Inflammatory macrophage treated with lipopolysaccharide for 1 hour (primary cell): ENCODE measurements at places on chromosomes 13 and 19.

GRCh38 chr13:29497137-29497654 is 98.3 kb downstream of the SLC7A1 start:
- no peak for DNase-seq

- DNase-seq = no peak
These were observed 1.1 kb downstream of the IGFLR1 start for GRCh38 chr19:35741203-35741515.

DNA sequence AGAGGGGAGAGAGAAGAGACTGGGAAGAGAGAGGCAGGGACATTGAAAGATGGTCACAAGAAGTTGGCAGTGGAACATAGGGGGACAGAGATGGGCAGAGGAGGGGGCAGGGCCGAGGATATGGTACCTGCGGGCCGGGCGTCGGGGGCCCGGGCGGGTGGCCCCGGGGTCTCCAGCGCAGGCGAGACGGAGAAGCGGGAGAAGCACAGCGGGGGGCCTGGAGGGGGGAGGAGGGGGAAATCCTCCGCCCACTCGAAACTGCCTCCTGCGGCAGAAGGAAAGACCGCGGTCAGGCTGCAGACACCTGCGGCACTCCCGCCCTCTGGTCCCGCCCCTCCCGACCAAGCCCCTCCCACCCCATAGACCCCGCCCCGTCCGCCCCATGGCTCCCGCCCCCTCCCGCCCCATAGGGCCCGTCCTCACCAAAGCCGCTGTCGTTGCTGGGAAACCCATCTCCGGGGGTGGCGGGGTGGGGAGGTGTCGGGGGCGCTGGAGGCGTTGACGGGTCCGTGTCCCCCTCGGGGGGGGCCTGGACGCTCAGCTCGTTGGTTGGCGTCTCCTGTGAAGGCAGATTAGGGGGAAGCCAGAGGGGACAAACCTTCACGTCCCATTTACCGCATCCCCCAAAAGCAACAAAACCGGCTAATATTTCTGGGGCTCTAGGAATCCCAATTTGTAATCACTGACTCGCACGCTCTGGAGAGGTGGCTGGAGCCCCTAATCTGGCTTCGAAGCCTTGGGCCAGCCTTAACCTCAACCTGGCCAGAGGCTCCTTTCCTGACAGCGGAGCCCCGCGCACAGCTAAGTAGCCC is 20.4 kb downstream of the LMTK3 start:
- DNase-seq = peak; percentile 37

GRCh38 chr13:105007166-105007808 is 1528.2 kb downstream of the EFNB2 start:
- no peak for DNase-seq

DNA sequence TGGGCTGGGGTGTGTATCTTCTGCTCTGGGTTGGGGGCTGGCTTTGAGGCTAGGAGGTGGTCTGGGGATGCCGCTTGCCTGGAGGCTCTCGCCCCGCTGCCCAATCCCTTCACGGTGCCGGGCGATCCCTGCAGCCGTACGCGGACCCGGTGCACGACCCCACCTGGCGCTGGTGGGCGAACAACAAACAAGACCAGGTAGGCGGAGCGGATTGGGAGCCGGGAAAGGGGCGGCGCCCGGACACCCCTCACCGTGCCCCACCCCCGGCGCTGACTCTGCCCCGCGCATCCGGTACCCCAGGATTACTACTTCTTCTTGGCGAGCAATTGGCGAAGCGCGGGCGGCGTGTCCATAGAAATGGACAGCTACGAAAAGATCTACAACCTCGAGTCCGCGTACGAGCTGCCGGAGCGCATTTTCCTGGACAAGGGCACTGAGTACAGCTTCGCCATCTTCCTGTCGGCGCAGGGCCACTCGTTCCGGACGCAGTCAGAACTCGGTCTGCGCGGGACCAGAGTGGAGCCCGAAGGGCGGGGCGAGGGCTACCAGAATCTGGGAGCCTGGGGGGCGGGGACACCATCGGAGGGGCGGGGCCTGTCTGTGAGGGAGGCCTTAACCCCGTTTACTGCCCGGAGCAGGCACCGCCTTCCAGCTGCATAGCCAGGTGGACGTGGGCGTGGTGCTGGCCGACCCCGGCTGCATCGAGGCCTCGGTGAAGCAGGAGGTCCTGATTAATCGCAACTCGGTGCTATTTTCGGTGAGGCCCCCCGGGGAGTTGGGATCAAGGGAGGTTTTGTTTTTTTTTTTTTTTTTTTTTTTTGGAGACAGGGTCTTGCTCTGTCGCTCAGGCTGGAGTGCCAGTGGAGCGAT is 12.1 kb upstream of the PSMD8 start:
- DNase-seq = peak; percentile 91

GRCh38 chr13:90533866-90534265 is 813.6 kb upstream of the MIR17HG start:
- no peak for DNase-seq

GRCh38 chr19:50882188-50882587 is 8.9 kb downstream of the KLK2 start:
- DNase-seq = no peak

GRCh38 chr19:16446724-16447368 is 24.9 kb downstream of the EPS15L1 start:
- peak; percentile 75 for DNase-seq

DNA sequence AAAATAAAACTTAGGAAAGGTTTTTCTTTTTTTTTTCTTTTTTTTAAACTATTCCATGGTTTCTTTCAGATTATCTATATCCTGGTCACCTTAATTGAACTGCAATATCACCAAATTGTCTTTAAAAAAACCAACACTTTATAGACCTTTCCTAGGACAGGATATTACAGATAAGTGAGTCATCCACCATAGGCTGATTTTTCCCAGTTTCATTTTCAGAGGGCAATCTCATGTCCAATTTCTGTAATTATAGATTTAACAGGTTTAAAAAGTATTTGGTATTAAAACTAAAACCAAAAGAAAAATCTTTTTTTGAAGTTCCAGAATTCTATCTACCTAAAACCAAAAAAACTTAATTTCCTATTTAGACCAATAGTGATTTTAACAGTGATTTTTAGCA is 13.2 kb downstream of the SPART start:
- peak; percentile 57 for DNase-seq

- DNase-seq = peak; percentile 65
These were observed 56.8 kb downstream of the TNFSF13B start for GRCh38 chr13:108326309-108326708.

- DNase-seq = no peak
These were observed 836 bp upstream of the BST2 start for GRCh38 chr19:17406046-17406886.

GRCh38 chr19:17385878-17386611 is 8.0 kb downstream of the CCDC194 start:
- DNase-seq = peak; percentile 71

DNA sequence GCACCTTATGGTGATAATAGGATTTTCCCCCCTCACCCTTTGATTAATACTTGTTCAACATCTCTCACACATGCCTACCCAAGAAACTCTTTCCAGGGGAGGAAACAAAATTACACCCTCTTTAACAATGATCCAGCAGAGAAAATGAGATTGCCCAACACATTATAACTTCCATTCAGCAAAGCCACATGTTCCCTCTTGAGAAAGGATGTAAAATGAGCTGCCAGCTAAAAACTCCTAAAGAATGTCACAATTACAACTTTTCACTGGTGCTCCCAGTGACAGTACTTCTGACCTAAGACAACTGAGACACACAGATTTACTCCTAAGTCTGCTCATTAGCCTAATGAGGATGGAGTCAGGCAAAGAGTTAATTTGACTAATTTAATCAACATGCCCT is 621.4 kb downstream of the DIAPH3 start:
- no peak for DNase-seq

- peak; percentile 88 for DNase-seq
These were observed 4.3 kb downstream of the ZGLP1 start for GRCh38 chr19:10305139-10305806.

- DNase-seq = no peak
These were observed 93.8 kb upstream of the FGF14 start for GRCh38 chr13:102495663-102496062.

- no peak for DNase-seq
These were observed 94.6 kb downstream of the TSHZ3 start for GRCh38 chr19:31254611-31255010.

GRCh38 chr19:12485571-12485970 is 955 bp upstream of the ZNF709 start:
- DNase-seq = no peak

DNA sequence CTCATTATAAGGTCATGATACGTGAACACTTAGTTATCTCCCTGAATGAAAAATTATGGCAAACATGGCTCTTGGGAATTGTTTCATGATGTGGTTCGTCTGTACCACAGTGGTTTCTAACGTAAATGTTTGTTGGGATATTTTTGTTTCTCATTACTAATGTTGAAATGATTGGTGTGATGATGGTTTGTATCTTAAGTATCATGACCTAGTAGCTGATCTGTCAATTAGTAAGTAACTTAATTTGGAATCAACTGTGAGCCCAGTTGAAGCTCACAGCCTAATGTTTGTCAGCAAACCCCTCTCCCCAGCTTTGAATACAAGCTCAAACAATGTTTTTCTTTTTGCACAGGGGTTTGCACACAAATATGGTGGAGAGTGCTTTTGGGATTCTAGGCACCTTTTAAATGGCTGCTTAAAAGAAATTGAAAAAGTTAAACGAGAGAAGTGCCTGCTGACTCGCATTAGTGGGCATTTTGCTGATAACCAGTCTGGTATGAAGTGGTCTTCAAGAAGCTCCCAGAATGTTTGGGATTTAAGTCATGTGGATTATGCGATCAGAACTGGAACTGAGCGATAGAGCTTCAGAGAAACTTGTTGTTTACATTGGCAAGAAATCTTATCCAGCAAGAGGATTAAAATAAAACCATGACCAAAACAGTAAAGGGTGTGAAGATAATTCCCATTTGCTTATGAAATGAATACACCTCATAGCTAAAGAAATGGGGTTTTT is 68.2 kb downstream of the LMO7 start:
- no peak for DNase-seq

DNA sequence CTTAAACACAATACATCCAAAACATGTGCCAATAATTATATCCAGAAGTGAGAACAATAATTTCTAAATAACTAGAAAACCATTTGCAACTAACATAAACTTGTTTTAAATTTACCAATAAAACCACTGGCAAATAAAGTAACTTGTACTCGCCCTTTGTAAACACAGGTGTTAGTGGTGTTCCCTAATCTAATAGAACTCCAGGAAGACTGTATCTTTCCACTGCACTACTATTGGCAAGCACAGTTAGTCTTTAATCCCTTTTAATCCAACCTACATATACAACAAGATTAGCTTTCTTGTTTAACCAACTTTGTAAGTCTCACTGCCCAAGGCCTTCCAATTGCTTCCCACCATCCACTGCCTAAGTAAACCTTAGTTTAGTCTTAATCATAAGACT is 79.5 kb downstream of the PCDH9 start:
- no peak for DNase-seq

DNA sequence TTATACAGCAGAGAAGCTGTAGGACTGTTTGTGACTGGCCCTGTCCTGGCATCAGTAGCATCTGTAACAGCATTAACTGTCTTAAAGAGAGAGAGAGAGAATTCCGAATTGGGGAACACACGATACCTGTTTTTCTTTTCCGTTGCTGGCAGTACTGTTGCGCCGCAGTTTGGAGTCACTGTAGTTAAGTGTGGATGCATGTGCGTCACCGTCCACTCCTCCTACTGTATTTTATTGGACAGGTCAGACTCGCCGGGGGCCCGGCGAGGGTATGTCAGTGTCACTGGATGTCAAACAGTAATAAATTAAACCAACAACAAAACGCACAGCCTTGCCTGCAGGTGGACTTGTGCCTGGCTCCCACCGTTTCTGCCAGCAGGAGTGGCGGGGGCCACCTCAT is 27.3 kb upstream of the LDLR start:
- DNase-seq = no peak

GRCh38 chr13:56457535-56458190 is 683.1 kb upstream of the PRR20A start:
- DNase-seq = no peak

DNA sequence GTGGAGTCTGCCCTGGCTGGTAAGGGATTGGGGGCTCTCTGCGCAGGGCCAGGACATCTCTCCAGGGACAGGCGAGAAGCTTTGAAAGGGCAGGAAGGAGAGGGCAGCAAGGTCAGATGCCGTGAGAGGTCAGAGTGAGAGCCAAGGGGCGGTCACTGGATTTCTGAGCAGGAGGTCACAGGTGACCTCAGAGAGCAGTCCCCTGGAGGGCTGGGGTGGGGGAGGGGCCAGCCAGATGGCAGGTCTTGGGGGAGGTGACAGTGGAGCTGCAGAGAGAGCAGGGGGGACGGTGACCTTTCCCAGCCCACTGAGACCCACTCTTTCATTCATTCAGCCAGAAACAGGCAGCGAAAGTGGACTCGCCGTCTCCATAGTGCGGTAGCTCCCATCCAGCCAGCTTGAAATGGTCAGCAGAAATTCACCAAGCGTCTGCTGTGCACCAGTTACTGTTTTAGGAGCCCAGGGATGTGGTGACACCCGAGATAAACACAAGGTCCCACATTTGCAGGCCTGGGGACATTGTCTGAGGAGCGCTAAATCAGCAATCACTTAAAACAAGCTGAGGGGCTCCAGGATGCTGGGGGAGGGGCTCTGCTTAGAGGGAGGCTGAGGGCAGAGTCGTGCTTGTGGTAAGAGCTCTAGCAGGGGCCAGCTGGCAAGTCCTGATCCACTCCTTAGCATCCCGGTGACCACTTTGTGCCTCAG is 10.2 kb downstream of the CARM1 start:
- no peak for DNase-seq

- no peak for DNase-seq
These were observed 923.5 kb downstream of the UQCRFS1 start for GRCh38 chr19:28289295-28290063.

GRCh38 chr19:57363688-57364181 is 384 bp downstream of the TRAPPC2B start:
- DNase-seq = no peak

- no peak for DNase-seq
These were observed 2.5 kb downstream of the ZNF780B start for GRCh38 chr19:40053491-40053890.

GRCh38 chr13:110297011-110297410 is 9.9 kb downstream of the COL4A1 start:
- no peak for DNase-seq

DNA sequence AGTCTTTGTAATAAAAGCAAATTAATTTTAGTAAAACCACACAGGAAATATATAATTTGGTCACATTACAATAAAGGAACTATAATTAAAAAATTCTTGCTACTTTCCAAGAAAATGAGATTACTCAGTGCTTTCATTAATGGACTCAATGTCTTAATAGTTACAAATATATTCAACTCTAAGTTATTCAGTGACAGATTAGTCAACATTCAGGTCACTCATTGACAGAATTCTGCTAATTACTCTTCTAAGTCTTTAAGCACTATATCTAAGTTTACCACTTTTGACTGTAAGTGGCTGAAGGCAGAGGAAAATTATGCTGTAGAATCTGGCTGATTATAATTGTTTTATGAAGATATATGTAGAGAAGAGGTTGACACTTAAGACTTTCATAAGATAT is 1365.0 kb downstream of the EFNB2 start:
- DNase-seq = no peak

DNA sequence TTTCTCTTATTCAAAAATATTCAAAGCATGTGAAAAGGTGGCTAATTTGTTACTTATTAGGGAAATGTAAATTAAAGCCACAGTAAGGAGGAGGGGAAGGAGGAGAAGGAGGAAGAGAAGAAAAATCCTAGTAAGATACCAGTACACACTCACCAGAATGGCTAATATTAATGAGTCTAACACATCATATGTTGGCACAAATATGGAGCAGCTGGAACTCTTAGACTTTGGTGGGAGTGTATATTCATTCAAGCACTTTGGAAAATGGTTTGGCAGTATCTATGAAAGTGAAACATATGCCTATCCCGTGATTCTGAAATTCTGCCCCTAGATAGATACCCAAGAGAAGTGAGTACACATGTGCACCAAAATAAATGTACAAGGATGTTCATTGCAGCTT is 38.1 kb upstream of the RGCC start:
- DNase-seq = no peak
